ENCODE measurements at places on chromosomes 7 and 10.
A peak's percentile ranks its signal among the peaks of the same experiment; 100 is the strongest.

DNA sequence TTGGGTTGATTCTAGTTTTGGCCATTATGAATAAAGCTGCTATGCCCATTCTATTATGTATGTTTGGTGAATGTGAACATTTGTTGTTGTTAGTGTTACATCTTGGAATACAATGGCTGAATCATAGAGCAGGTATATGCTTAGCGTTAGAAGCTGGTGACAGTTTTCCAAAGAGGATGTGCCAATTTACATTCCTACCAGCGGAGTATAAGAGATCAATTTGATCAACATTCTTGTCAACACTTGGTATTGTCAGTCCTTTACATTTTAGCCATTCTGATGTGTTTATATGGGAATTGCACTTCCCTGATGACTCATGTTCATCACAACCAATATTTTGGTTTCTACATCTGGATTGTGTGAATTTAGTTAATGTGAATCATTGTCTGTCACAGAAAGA is 37.8 kb upstream of the COBL start:
- no peak for DNase-seq

- peak; percentile 14 for DNase-seq
Observed at GRCh38 chr7:120180221-120180620, 92.8 kb upstream of the KCND2 start.

GRCh38 chr7:142671506-142671905 is 77.8 kb upstream of the PRSS1 start:
- DNase-seq: no peak

GRCh38 chr10:5906651-5907050 is 16.6 kb downstream of the FBH1 start:
- no peak for DNase-seq

DNA sequence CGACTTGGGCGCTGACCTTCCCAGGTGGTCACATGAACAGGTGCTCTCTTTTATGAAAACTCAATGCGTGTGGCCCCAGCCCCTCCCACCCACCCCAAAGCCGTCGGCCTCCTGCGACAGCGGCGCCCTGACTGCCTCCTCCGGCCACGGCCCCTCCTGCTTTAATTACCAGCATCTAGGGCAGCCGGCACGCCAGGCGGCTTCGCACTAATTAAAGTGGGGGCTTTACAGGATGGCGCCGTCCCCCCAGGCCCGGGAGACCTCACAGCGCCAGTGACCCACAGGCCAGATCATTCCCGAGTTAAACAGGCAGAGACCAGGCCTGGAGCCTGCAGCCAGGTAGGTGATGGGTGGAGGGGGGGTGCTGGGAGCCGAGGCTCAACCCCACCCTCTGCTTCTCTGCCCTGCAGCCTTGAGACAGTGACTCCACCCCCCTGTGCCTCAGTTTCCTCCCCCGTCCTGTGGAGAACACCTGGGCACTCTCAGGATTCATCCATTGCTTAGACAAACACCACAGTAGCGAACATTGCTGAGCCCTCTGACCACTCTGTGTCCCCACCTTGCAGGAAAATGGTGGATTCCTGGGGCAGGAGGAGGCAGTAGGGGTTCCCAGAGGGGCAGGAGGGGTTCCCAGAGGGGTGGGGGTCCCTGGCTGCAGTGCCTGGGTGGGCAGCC is 100.8 kb downstream of the MICALL2 start:
- no peak for DNase-seq

GRCh38 chr7:11505471-11505985 is 326.5 kb downstream of the THSD7A start:
- no peak for DNase-seq

GRCh38 chr7:143002106-143002505 is 24.8 kb downstream of the OR9A2 start:
- DNase-seq: no peak

DNA sequence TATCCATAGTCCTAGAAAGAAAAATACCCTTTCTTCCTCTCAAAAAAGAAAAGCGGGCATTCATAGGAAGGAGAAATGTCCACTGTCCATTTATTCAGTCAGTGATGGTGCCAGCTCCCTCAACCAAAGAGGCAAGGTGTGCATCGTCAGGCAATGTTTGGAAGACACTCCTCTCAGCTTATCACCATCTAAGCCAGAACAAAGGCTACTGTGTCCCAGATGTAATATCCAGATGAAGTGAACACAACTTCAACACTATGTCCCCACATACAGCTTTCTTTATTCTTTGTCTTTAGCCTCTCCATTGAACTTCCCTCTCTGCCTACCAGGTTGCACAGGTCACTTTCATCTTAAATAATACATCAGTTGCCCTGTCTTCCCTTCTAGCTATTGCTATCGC is 131.4 kb upstream of the RNF32 start:
- DNase-seq: no peak

DNA sequence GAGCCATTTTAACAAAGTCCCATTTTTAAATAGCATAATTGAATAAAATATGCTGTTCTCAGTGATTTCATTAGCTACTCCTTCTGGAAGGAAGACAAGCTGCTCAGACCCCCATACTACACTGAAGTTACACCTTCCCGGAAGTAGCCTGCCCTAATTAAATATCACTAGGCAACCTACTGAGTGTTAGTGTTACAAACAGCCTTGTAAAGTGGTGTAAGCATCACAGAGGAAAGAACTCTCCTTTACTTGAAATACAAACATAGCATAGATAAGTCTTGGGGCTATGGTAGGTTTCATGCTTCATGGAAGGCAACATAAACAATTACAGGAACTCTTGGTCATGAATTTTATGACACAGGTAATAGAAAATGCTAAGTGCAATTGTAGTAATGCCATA is 43.4 kb upstream of the PTN start:
- DNase-seq: no peak

DNA sequence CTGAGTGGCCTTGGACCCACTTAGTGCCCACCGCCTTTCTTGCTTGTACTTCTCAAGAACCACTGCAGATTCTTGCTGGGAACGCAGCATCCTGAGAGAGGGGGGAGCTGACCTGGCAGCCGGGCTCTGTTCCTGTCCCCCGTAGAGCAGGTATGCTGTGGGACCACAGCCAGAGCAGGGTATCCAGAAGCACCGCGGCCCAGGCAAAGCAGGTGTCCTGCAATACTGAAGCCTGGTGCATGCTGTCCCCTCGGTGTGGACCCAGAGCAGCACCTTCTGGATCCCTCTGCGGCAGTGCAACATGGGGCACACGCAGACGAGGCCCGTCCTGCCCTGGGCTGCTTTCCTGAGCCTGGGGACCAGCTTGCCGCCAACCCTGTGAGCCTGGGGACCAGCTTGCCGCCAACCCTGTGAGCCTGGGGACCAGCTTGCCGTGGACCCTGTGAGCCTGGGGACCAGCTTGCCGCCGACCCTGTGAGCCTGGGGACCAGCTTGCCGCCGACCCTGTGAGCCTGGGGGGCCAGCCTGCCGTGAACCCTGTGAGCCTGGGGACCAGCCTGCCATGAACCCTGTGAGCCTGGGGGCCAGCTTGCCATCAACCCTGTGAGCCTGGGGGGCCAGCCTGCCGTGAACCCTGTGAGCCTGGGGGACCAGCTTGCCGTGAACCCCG is 60.9 kb upstream of the ADGRA1 start:
- DNase-seq: no peak

- DNase-seq: no peak
Observed at GRCh38 chr7:234051-234707, 41.8 kb downstream of the FAM20C start.

GRCh38 chr10:28463141-28463540 is 69.8 kb upstream of the WAC start:
- DNase-seq: no peak

GRCh38 chr10:29980084-29980483 is 79.3 kb downstream of the JCAD start:
- DNase-seq: no peak

GRCh38 chr7:132083537-132084123 is 492.6 kb downstream of the PLXNA4 start:
- DNase-seq: no peak

DNA sequence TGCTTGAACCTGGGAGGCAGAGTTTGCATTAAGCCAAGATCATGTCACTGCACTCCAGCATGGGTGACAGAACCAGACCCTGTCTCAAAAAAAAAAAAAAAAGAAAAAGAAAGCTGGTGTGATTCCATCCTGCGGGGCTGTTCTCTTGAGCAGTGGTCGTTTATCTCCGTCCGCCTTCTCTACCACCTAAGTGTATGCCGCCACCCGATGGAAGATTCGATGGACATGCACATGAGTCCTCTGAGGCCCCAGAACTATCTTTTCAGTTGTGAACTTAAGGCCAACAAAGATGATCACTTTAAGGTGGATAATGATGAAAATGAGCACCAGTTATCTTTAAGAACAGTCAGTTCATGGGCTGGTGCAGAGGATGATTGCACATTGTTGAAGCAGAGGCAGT is 65.7 kb downstream of the ABRAXAS2 start:
- no peak for DNase-seq

DNA sequence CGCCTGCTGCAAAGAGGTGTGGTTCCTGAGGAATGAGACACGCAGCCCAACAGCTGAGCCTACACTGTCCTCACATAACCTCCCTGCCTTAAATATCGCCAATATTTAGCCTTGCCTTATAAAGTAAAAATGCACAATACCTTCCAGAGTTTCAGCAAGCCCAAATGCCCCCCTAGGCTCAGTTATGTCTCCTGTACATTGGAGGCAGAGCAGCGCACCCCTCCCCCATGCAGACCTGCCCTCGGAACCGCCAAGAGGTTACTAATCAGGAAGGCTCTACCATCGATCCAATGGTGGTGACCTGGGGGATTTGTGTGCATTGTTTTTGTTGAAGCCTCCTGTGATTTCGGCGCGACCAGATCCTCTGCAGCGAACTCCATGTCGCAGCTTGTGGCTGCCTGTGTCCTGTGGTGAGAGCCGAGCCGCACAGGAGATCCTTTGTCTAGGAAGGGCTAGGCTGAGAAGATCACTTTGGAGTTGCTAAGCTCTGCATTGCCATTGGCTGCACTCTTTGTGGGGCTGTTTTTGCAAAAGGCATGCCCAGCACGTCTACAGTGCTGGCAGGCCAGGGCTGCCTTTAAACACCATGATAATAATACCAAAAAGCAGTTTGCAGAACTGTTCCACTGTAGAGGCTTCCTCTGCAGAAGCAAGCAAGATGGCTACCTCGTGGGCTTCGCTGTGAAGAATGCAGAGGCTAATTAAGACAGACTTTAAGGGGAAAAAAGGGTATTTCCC is 40.1 kb downstream of the TET1 start:
- DNase-seq: no peak

DNA sequence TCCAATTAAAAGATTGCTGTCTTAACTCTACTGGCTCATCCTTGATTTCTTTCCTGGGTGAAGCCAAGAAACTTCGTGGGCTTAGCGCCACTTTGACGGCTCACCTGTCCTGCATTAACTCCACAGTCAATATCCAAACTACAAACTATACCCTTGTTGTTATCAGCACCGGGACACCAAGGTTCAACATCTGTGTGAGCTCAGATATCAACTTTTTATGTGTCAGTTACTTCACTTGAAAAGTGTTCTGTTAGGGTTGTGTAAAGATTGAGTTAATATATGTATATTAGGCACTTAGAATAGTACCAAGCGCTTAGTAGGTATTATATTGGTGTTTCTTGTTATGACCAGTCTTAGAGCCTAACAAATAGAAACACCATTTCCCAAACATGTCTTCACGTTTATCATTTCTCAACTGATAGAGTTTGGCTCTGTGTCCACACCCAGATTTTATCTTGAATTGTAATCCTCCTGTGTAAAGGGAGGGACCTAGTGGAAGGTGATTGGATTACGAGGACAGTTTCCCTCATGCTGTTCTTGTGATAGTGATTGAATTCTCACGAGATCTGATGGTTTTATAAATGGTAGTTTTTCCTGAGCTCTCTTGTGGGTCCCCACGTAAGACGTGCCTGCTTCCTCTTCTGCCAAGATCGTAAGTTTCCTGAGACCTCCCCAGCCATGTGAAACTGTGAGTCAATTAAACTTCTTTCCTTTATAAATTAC is 19.0 kb upstream of the ST8SIA6 start:
- no peak for DNase-seq

DNA sequence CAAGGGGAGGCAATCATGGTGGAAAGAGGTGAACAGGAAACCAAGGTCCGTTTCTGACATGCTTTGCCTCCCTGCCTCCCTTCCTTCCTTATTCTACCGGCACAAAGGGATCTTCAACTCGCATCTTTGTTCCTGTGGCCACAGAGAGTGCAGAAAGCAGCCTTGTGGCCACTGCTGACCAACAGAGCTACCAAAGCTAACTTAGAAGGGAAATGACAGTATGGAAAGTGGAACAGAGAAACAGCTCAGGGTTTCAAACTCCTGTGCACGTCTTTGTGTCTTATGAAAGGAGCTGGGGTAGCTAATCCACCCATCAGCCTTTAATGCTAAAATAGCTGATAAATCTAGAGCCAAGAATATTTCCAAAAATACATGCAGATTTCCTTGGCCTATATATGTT is 588.0 kb downstream of the SORCS1 start:
- DNase-seq: no peak

DNA sequence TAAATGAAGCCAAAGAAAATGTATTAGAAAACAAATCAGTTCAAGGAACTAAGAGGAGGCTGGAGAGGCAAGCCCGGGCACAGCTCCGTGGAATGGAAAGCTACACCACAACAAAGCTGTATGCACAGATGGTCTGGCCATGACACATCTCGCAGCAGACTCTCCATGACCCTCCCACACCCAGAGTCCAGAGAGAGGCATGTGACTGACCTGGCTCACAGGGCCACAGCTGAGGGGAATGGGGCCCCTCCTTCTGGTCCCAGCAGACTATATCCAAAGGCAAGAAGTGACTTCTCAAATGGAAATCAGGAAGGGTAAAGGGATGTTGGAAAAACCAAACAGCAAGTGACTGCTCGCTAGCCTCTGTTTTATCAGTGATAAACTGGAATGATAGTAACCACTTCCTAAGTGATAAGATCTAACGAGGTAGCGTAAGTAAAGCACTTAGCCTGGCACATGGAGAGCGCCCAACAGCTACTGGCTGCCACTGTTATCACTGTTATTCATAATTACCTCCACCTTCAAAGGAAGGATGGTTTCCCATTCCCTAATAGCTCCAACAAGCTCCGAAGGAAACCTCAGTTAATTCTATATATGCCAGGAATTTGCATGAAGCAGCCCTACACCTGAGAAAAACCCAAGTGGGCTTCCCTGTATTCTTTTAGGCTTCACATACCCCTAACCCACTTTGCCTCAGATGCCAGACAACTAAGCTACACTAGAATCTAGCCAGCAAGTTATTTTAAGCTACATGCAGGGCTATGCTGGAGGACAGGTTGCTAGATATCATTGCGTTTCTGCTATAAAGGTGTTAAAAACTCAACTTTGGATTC is 8.4 kb downstream of the OSBPL3 start:
- DNase-seq: peak; percentile 62

- DNase-seq: no peak
Observed at GRCh38 chr10:30587522-30588031, 42.0 kb downstream of the LYZL2 start.

GRCh38 chr10:133026171-133026570 is 61.6 kb upstream of the ADGRA1 start:
- DNase-seq: no peak

GRCh38 chr10:5622186-5622960 is 44.0 kb downstream of the ASB13 start:
- no peak for DNase-seq
